ENCODE measurements at places on chromosomes 5 and 9.
A peak's percentile ranks its signal among the peaks of the same experiment; 100 is the strongest.

DNA sequence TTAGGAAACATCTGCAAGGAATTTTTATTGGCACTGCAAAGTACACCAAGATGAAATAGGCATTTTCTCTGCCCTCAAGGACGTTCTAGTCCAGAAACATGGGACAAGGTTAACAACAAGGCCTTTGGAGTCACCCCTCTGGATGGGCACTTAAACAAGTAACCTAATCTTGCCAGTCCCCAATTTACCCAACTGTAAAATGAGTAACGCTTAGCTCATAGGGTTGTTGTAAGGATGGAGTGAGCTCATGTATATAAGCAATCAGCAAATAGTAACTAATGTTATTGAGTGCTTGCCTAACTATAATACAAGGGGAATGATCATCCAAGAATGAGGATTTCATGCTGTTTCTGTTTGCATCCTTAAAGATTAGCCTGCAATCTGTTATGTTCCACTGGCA, 189.3 kb downstream of the PAPPA start:
- no peak overlapping the region for H3K4me3 ChIP-seq
- H3K36me3 ChIP-seq = peaks cover 20% of the 10 kb centered on the region
- H3K27ac ChIP-seq = no peak overlapping the region
- no peaks in the 10 kb centered on the region for H3K4me1 ChIP-seq

GRCh38 chr5:88688984-88689667, 193.9 kb downstream of the MEF2C start:
- DNase-seq = no peak
- H3K27me3 ChIP-seq = peaks cover 36% of the 10 kb centered on the region
- H3K36me3 ChIP-seq = no peaks in the 10 kb centered on the region

GRCh38 chr9:108642871-108643270, 212.9 kb downstream of the ACTL7B start:
- no peak for DNase-seq
- H3K4me1 ChIP-seq = no peaks in the 10 kb centered on the region
- no peak overlapping the region for H3K4me3 ChIP-seq
- H3K36me3 ChIP-seq = no peaks in the 10 kb centered on the region

DNA sequence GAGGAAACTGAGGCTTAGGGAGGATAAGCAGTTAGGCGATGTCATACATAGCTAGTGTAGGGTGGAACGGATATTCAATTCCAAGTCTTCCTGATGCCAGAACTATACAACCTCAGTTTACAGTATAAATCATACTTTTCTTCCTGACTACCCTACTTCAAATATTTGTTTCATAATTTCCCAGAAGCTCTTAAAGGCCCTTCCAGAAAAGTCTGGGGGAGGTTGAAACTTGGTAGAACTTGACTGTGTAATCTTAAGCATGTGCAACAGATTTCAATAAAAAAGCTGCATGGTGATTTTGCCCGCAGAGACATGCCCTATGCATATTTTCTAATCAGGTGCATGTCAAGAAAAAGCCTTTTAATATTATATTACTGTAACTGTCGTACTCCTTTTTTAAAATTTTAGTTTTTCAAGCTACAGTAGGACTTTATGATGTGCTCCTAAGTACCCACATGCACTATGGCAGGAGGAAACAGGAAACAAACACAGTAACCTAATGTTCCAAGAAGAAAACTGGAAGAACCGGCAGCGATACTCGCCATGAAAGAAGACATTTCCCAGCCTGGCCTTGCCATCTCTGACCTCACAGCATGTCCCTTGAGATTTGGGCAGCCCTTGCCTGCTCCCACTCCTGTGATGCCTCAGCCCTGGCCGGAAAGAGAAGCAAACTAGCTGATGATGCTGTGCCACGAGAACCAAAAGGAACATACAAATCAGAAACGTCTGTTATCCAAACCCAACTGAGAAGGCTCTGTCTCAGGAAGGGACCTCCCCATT, 266.0 kb downstream of the EFNA5 start:
- no peaks in the 10 kb centered on the region for H3K27me3 ChIP-seq
- DNase-seq = no peak
- H3K4me3 ChIP-seq = no peak overlapping the region
- H3K36me3 ChIP-seq = no peaks in the 10 kb centered on the region
- no peaks in the 10 kb centered on the region for H3K4me1 ChIP-seq

DNA sequence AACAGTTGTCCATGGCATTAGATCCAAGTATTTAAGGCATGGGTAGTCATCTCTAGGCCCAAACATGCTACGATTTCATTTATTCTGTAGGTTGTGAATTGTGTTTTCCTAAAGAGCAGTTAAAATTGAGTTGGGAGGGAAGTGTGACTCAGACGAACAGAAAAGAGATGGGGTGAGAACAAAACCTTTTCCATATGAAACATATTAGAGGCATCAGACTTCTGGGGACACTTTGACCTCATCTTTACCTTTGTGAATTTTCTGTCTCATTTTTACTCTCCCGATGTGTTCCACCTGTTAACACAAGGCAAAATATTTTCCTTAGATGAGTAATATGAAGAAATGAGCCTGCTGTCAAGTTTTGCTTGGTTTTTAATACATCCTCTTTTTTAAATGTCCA, 181.3 kb downstream of the ESM1 start:
- no peaks in the 10 kb centered on the region for H3K27me3 ChIP-seq
- peak overlapping the region; percentile 43 for H3K27ac ChIP-seq
- no peak for DNase-seq
- H3K4me1 ChIP-seq = no peaks in the 10 kb centered on the region

- no peak for DNase-seq
- H3K27me3 ChIP-seq = no peaks in the 10 kb centered on the region
- H3K4me1 ChIP-seq = peaks cover 46% of the 10 kb centered on the region
- peak overlapping the region; percentile 94 for H3K4me3 ChIP-seq
Measured at GRCh38 chr5:61333954-61334867, 2.2 kb downstream of the ZSWIM6 start.

GRCh38 chr5:150219142-150219541, 29.3 kb downstream of the SLC6A7 start:
- H3K27ac ChIP-seq = no peak overlapping the region
- peaks cover 43% of the 10 kb centered on the region for H3K27me3 ChIP-seq
- no peaks in the 10 kb centered on the region for H3K4me1 ChIP-seq

DNA sequence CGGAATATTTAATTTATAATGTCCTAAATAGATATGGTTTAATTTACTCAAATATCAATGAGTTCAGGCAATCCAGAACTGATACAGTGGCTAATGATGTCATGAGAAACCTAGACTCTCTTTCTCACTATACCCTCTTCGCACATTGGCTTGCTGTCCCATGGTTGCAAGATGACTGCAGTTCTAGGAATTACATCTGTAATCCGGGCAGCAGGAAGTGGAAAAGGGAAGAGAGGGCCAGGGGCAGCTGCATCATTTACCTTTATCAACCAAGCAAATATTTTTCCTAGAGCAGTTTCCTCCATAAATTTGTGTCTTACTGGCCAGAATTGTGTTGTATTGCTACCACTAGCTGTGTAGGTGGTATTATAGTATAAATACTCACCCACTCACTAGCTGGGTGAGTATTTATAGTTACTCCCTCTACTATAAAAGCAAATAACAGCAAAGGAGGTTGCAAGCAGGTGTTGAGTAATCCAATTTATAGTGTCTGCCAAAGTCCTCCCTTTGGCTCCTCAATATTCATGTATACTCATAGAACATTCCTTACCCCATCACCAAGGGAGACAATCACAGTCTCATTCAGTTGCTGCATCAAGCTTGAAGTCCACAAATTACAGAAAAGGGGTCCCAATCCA, 168.8 kb downstream of the DROSHA start:
- no peaks in the 10 kb centered on the region for H3K36me3 ChIP-seq
- no peak overlapping the region for H3K27ac ChIP-seq
- H3K4me1 ChIP-seq = no peaks in the 10 kb centered on the region
- no peak for DNase-seq
- H3K27me3 ChIP-seq = no peaks in the 10 kb centered on the region

- no peak overlapping the region for H3K4me3 ChIP-seq
- H3K27me3 ChIP-seq = no peaks in the 10 kb centered on the region
Measured at GRCh38 chr5:108521011-108521700, 139.3 kb upstream of the FBXL17 start.

GRCh38 chr5:105745111-105745510, 1925.6 kb downstream of the EFNA5 start:
- no peak overlapping the region for H3K4me3 ChIP-seq
- no peaks in the 10 kb centered on the region for H3K36me3 ChIP-seq
- H3K27me3 ChIP-seq = no peaks in the 10 kb centered on the region

DNA sequence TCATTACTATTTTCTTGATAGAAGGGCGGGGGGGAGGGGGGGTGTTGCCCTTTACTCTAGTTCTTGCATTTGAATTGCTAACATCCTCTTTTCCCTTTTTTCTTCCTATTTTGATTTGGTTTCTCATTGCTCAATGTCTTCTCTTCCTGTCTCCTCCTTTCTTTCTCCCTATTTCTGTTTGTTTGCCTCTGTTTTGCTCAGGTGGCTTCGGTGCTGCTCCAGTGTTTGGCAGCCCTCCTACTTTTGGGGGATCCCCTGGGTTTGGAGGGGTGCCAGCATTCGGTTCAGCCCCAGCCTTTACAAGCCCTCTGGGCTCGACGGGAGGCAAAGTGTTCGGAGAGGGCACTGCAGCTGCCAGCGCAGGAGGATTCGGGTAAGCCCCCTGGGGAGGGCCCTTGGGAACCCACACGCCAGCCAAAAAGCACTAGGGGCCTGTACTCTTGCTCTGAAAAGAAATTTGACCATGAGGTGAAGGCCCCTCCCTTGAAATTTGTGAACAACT, 48.3 kb downstream of the FAM78A start:
- no peak for DNase-seq
- no peaks in the 10 kb centered on the region for H3K27me3 ChIP-seq
- peaks cover 91% of the 10 kb centered on the region for H3K36me3 ChIP-seq

GRCh38 chr5:36680066-36680465, 73.7 kb downstream of the SLC1A3 start:
- H3K4me3 ChIP-seq = no peak overlapping the region
- H3K36me3 ChIP-seq = peaks cover 21% of the 10 kb centered on the region
- peak overlapping the region; percentile 48 for H3K27ac ChIP-seq
- DNase-seq = no peak
- no peaks in the 10 kb centered on the region for H3K4me1 ChIP-seq
- H3K27me3 ChIP-seq = no peaks in the 10 kb centered on the region

DNA sequence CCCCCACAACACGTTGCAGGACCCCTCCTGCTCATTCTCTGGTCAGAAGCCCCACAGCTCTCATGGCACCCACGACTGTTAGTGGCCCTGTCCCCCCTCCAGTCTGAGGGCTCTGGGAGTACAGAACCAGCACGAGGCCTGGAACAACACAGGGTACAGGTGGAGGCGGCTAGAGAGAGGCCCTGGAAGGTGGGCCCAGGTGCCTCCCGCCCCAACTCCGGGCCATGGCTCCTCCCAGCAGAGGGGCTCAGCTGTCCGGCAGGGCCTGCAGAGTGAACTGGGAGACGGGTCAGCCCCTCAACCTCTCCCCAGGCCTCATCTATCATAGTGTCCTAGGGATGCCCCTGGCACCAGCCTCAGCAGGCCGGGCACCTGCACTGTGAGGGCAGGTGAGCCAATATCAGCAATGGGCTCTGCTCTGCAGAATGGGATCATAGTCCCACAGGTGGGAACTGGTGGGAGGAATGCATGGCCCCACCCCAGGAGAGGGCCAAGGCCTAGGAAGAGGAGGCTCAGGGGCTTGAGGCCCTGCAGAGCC, 58.6 kb downstream of the BARX1 start:
- no peak overlapping the region for H3K4me3 ChIP-seq
- H3K27ac ChIP-seq = no peak overlapping the region
- H3K27me3 ChIP-seq = no peaks in the 10 kb centered on the region
- no peaks in the 10 kb centered on the region for H3K36me3 ChIP-seq
- no peaks in the 10 kb centered on the region for H3K4me1 ChIP-seq

- H3K27me3 ChIP-seq = no peaks in the 10 kb centered on the region
- DNase-seq = no peak
- H3K27ac ChIP-seq = no peak overlapping the region
Measured at GRCh38 chr5:142929587-142929986, 159.4 kb downstream of the ARHGAP26 start.

GRCh38 chr9:129919841-129920240, 84.6 kb downstream of the USP20 start:
- no peak for DNase-seq
- no peaks in the 10 kb centered on the region for H3K4me1 ChIP-seq
- H3K27ac ChIP-seq = peak overlapping the region; percentile 24
- no peak overlapping the region for H3K4me3 ChIP-seq
- H3K36me3 ChIP-seq = no peaks in the 10 kb centered on the region

All from esophagus squamous epithelium (tissue), 5 donors.